Stimulated activated naive CD4-positive, alpha-beta T cell (primary cell): ENCODE measurements at places on chromosomes 6 and 20.

- DNase-seq = no peak
These were observed 1349.3 kb downstream of the GRIK2 start for GRCh38 chr6:102742754-102743356.

- peak; percentile 33 for DNase-seq
These were observed 1.1 kb downstream of the BAG2 start for GRCh38 chr6:57173056-57173885.

DNA sequence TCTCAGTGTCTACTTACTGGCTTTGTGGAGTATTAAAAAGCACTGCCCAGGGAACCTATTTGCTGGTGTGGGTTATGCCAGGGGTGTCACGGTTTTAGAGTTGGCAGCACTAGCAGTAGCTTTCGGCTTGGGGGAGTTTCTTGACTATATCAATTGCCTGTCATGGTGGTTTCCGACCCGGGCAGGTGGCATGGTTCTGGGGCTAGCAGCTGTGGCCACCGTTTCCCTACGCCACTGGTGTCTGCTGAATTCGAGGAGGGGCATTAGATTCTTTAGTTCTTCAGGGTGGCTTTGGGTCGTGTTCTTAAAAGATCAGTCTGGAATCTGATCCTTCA is 55.6 kb upstream of the FOXC1 start:
- no peak for DNase-seq

GRCh38 chr6:166853371-166854325 is 102.7 kb downstream of the RNASET2 start:
- DNase-seq = no peak

- DNase-seq = peak; percentile 59
These were observed 32.5 kb downstream of the PRR18 start for GRCh38 chr6:166275714-166276166.
